ENCODE measurements at places on chromosomes 6 and 20. TPM values are rescaled to one million over a fixed set of nuclear protein-coding genes. Genes with fewer than 3 reads are reported as not detected.

GRCh38 chr6:53924277-53924676 is 129.5 kb downstream of the LRRC1 start:
- no peaks in the 10 kb centered on the region for H3K27me3 ChIP-seq
- H3K27ac ChIP-seq, result no peak overlapping the region
- H3K36me3 ChIP-seq, result no peaks in the 10 kb centered on the region
- no peak overlapping the region for H3K4me3 ChIP-seq

GSTA3 gene
- not detected for total RNA-seq

FAM8A1 gene
- 17.2 TPM for total RNA-seq

GRCh38 chr20:46933150-46933549 is 38.5 kb downstream of the EYA2 start:
- H3K36me3 ChIP-seq, result no peaks in the 10 kb centered on the region
- H3K4me3 ChIP-seq, result no peak overlapping the region
- H3K27me3 ChIP-seq, result peaks cover 63% of the 10 kb centered on the region
- H3K27ac ChIP-seq, result no peak overlapping the region
- DNase-seq, result no peak

- H3K4me1 ChIP-seq, result peaks cover 54% of the 10 kb centered on the region
- H3K27me3 ChIP-seq, result no peaks in the 10 kb centered on the region
- H3K4me3 ChIP-seq, result peak overlapping the region; percentile 60
- no peak for DNase-seq
Observed at GRCh38 chr6:157033428-157034140, 256.4 kb downstream of the ARID1B start.

- H3K4me1 ChIP-seq, result no peaks in the 10 kb centered on the region
- no peaks in the 10 kb centered on the region for H3K27me3 ChIP-seq
- no peak for DNase-seq
- H3K36me3 ChIP-seq, result no peaks in the 10 kb centered on the region
Observed at GRCh38 chr6:22575190-22575589, 5.8 kb downstream of the HDGFL1 start.

- H3K4me1 ChIP-seq, result no peaks in the 10 kb centered on the region
- no peaks in the 10 kb centered on the region for H3K27me3 ChIP-seq
- no peak for DNase-seq
- peaks cover 20% of the 10 kb centered on the region for H3K36me3 ChIP-seq
- no peak overlapping the region for H3K4me3 ChIP-seq
Observed at GRCh38 chr20:16271450-16271849, 301.8 kb downstream of the KIF16B start.

DNA sequence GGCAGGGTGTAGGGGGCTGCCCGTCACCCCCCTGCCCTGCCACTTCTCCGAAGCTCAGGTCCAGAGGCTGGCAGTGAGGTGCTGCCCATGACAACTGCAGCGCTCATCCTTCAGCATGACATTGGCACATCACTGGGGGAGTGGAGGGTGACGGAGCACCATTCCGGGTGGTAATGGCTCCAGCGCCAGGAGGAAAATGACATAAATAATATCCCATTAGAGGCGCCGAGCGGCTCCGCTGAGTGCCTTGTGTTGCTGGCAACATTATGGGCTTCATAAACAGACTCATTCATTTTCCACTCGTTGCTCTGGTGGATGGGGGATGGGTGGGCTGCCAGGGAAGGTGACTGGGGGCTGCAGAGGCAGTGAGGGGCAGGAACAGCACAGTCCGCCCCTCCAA is 56.9 kb upstream of the CTNNBL1 start:
- H3K27me3 ChIP-seq, result peaks cover 88% of the 10 kb centered on the region
- no peak for DNase-seq
- H3K27ac ChIP-seq, result no peak overlapping the region
- no peaks in the 10 kb centered on the region for H3K4me1 ChIP-seq
- H3K36me3 ChIP-seq, result no peaks in the 10 kb centered on the region

GPX5 gene
- not detected for total RNA-seq

Measured in left ventricle myocardium inferior (tissue), 1 donor.